ENCODE measurements at places on chromosomes 11 and 22.

GRCh38 chr11:34135439-34135838 lies 30.0 kb downstream of the NAT10 start:
- no peak for ATAC-seq

DNA sequence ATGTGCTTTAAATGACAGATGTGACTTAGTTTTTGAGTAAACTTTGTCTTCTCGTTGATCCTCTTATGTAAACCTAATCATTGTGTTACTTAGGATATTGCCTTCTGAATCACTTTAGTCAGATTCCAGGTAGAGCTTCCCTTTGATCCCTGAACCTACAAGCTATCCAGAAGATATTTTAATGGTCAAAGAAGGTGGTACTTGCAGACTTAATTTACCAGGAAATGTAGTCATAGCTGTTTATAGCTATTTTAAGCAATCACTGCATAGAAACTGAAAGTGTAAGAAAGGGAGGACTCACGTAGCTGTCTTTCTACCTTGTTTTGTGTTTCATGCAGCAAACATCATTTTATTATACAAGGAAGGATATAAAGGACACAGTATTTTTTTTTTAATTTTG lies 189.5 kb downstream of the DDX10 start:
- ATAC-seq = no peak

DNA sequence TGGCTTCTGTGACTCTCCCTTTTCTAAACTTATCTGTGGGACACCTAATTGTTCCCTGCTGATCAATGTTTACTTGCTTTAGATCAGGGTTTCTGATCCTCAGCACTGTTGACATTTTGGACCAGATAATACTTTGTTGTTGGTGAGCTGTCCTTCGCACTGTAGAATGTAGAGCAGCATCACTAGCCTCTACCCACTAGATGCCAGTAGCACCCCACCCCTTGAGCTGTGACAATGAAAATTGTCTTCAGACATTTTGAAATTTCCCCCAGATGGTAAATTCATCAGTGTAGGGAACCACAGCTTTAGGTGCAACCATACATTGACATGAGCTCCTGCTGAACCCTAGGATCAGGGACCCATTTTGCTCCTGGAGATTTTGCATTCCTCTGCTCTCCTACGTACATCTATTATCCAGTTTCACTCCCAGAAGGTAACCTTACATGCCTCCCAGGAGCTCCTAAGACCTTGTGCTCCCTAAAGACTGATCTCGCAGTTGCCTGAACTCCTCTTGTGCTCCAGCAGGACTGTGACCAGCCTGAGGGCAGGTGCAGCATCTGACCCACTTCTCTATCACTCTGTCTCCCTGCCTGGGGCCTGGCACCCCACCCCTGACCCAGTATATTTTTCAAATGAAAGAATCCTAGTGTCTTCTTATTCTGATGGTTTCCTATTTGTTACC lies 107.8 kb downstream of the FAR1 start:
- ATAC-seq = peak; percentile 79

DNA sequence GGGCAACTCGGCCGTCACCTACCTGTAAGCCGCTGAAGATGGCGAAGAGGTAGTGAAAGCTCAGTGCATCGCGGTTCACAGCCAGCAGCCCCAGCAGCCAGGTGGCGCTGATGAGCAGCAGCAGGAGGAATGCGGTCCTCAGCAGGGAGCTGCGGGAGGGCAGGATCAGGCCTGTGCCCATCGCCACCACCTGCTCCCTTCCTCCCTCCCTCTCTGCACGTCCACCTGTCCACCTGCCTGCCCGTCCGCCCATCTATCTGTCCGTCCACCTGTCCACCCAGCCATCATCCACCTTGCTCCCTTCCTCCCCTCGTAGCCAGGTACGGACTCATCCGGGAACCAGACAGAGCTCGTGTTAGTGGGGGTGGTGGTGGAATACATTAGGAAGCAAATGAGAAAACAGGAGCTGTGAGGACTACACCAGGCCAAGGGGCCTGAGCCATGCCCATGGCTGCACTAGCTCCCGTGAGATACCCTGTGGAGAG lies 32.2 kb downstream of the TRMU start:
- ATAC-seq = peak; percentile 41

DNA sequence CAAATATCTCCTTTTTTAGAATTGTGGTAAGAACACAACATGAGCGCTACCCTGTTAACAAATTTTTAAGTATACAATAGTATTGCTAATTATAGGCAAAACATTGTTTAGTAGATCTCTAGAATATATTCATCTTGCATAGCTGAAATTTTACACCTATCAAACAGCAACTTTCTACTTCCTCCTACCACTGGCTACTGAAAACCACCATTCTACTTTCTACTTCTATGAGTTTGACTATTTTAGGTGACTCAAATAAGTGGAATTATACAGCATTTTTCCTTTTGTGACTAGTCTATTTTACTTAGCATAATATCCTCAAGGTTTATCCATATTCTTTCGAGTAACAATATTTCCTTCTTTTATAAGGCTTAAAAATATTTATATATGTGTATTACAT lies 128.4 kb downstream of the FAM76B start:
- no peak for ATAC-seq

DNA sequence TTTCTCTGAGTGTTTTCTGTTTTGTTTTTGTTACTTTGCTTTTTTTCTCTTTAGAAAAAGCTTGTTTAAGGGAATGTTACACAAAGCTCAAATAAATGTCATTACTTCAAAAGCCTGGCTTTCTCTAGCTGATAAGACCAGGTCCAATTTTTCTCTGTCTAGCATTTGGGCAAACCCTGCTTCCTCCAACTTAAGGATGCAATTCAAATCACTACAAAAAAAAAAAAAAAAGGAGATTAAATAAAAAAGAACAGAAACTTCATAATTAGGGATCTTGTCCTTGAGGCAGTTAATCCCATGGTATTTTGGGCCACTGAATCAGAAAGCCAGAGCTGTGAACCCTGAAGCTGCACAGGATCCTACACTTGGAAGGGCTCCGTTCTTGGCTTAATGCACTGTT lies 480.8 kb upstream of the KIRREL3 start:
- ATAC-seq = no peak

- ATAC-seq = no peak
Observed at GRCh38 chr22:49251371-49251770, 576.3 kb downstream of the BRD1 start.

- no peak for ATAC-seq
Observed at GRCh38 chr22:45472426-45472825, 30.3 kb upstream of the FBLN1 start.

DNA sequence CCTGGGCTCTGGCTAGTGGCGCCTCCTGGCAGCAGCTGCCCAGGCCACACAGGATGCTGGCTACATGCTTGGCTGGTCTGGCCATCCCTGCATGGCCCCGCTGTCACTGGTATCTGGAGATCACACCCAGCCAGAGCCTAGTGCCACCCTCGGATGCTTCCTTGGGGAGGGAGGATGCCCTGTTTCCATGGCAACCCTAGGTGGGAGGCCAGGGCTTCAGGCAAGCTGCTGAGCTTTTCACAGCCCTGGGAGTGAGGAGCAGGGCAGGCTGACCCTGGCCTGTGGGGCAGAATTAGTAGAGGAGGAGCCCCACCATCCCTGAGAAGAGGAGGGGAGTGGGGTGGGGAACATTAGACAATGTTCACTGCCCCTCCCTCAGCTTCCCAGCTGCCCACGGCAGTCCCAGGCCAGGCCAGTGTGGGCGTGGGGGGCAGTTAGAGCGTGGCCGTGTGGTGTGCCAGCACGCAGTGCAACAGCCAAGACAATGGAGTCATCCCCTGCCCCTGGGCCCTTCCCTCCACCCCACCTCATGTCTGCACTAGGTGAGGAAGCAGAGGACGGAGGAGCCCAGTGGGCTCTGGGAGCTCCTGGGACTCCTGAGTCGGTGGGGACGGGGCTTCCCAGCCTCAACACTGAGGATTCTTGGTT lies 50.4 kb downstream of the PARVB start:
- peak; percentile 78 for ATAC-seq

All from motor neuron (in vitro differentiated cells).